NCI-H226 (cell line): ENCODE measurements at places on chromosomes 4 and X.
A peak's percentile ranks its signal among the peaks of the same experiment; 100 is the strongest.

GRCh38 chr4:183240581-183241321, 79.3 kb downstream of the CLDN22 start:
- DNase-seq = no peak

- DNase-seq = no peak
Measured at GRCh38 chrX:134444681-134445080, 15.3 kb upstream of the HPRT1 start.

GRCh38 chrX:69815063-69815462, 199.2 kb downstream of the EDA start:
- DNase-seq = no peak

DNA sequence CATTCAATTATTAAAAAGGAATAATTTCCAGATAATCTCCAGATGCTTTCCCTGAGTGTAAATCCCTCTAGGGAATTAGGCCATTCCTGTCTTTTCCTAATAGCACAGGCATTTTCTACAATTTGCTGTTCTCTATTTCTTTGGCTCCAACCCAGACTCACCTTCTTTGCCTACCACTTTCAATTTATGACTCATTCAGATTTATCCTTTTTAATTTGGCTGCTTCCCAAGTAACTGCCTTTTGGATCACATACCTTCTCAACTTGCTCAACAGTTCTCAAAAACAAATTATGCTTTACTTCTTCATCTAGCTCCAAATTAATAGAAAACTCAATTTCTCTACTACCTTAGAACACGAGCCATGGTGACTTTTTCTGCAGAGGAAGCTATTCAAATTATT, 1166.3 kb upstream of the PCDH7 start:
- peak; percentile 66 for DNase-seq

- no peak for DNase-seq
Measured at GRCh38 chr4:72387959-72388358, 181.1 kb downstream of the ADAMTS3 start.

- no peak for DNase-seq
Measured at GRCh38 chr4:151667048-151667447, 93.8 kb downstream of the GATB start.

DNA sequence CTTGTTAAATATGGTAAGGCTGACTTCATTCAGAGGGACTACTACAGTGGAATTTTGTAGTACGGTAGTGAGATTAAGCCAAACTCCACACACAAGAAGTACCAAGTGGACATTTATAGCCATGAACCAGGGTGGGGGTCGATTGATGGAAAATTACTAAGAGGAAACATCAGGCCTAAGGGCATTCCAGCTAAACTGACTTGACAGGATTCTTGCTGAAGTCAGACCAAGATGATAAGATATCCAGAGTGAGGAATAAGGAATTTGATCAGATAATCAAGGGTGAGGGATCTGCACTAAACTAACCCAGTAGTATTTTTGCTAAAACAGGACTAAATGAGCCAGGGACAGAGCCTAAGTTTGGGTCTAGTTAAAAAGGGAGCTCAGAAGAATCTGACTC, 597.5 kb downstream of the RPA4 start:
- DNase-seq = no peak

DNA sequence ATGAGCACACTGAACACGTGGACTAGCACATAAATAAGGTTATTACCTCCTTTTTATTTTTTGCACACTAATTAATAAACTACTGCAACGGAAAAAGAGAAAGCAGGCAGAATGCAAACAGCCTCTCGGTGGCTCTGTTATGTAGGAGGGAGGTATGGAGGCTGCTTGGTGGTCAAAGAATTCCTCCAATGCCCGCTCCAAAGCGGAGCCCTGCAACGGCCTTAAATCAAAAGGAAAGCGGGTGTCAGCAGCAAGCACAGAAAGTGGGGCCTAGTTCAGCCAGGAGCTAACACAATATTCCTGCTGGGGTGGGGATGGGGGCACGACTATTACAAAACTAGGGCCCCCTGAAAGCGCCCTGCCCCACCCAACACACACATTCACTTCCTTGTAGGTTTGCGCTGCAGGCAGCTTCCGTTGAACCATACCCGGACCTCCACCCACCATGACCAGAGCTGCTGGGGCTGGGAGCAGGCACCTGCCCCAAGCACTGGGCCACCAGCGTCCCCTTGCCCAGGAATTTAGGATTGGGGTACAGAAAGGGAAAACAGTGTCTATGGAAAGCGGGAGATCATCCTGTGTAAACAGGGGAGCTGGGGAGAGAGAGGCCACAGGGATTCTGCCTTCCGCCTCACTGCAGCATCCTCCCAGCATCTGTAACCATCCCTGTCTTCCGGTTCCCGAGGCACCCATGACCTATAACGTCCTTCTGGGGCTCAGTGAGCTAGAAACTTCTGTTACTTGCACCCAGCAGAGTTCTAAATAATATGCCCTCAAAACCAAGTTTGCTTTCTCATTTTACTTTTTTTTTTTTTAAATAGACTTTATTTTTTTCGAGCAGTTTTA, 57.1 kb upstream of the DDX3X start:
- DNase-seq = no peak

DNA sequence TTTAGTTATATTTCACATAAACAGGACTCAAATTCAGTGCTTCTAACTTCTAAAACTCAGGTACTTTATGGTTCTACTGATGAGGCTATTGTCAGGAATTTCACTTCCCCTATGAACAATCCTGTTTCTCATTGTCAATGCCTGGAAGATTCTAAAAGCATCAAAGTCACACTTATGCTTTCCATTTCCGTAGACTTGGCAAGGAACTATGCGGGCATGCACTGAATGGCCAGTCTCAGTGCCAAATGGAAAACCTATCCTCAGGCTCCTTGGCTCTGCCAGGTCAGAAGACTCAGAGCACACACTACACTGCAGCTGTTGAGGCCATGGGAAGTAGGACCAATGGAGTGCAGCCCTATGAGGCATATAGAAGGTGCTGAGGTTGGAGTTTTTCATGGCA, 97.0 kb upstream of the PTPN13 start:
- DNase-seq = no peak
